ENCODE measurements at places on chromosomes 12 and 14.

DNA sequence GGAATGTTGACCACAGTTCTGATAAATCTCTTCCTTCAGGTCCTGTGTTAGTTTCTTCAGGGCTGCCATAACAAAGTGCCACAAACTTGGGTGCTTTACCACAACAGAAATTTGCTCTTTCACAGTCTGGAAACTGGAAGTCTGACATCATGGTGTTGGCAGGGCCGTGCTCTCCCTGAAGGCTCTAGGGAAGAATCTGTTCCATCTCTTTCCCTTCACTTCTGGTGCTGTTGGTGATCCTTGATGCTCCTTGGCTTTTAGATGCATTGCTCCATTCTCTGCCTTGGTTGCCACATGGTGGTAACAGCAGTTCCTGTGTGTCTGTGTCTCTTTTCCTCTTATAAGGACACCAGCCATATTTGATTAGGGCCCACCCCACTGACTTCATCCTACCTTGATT lies 32.2 kb downstream of the HMGA2 start:
- no peak for DNase-seq

DNA sequence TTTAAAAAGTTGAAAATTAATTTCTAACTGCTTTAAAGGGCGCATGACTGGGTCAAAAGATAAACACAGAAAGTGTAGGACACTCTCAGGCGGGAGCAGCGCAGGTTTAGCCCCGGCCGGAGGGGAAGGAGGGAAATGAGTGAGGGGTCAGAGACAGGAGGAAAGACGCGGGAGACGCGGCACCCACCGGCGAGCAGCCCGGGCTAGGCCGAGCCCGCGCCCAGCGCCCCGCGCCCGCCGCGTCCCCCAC lies 591 bp downstream of the GXYLT1 start:
- DNase-seq: no peak

DNA sequence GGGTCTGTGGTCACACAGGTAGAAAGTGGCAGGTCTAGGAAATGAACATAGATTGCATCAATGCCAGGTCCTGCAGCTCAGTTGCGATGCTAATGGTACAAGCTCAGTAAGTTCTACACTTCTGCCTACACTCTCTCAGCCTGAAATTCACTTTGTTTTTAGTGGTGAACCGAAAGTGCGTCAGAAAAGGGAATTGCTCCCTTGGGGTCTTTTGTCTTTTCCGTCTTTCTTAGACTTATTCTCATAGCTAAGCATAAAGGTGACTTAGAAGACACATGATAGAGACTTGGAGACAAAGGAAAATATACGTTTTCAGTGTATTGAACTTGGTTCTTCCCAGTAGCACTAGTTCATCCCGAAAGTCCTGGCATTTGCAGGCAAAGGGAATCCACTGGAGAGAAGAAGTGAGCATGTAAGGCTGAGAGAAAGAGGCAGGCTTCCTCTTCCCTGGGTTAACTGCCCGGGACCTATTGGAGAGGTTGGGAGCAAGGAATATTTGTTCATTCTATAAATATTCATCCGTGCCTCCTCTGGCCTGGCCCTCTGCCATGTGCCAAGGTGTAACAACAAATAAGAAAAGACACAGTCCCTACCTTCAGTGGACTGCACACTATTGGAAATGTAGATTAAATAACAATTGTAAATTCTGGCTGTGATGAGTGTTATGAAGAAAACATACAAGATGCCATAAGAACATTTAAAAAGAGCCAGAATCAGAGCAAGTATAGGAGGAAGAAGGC lies 785.8 kb downstream of the MED13L start:
- no peak for DNase-seq

GRCh38 chr14:68609012-68609411 lies 183.9 kb downstream of the ZFP36L1 start:
- DNase-seq: no peak

DNA sequence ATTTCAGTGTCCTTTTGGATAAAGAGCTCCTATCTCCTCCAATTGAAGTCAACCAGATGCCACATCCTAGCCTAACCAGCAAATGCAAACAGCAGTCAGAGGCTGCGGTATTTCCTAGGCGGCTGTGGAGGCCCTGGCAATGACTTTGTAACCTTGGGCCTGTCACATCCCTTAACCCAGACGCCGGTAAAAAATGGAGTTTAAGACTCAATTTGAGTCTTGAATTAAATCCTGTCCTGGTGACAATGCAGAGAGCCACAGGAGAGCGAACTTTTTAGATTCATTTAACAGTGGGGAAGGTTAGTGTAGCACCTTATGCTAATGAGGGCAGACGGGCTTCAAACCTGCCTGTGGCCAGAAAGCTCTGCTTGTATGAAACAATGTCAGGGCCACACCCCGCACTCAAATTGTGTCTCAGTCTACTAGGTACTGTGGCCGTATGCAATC lies 1.3 kb downstream of the C12orf75 start:
- no peak for DNase-seq

GRCh38 chr14:54474232-54474793 lies 14.5 kb downstream of the GMFB start:
- DNase-seq: no peak

DNA sequence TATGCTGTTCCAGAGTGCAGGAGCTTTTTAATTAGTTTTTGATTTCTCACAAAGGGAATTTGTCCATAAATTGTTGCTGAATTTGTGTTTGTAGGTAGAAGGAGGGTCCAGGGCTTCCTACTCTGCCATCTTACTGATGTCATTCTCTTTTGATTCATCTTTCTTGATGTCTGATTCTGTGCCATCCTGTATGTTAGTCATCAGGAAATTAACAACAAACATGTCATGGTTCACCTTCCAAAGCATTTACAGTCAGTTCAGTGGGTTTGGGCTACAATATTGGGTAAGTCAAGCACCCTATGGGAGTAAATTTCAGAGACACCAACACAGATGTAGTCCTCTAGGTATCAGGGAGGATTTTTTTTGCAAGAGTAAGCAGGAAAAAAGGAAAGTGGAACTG lies 135.2 kb upstream of the SLC38A2 start:
- DNase-seq: no peak

DNA sequence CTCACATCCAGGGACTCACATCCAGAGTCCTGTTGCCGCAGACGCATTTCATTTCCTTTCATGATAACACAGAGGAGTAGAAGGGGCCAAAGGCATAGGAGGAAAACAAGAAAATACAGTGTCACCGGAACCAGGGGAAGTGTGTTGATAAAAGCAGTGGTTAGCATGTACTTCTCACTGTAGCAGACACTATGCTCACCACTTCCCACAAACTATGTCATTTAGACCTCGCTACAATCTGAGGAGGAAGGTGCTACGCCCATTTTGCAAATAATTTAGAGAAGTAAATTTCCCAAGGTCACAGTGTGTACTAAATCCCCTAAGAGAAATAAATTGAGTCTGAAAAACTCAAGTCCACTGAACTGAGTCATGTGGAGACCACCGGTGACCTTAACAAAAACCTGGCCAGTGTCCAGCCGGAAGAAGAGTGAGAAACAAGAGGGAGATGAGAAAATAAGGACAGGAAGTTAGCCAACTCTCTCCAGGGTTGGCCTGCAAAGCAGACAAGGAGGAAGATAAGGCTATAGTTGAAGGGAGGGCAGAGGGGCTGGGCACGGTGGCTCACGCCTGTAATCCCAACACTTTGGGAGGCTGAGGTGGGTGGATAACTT lies 25.8 kb upstream of the TMCC3 start:
- DNase-seq: no peak

DNA sequence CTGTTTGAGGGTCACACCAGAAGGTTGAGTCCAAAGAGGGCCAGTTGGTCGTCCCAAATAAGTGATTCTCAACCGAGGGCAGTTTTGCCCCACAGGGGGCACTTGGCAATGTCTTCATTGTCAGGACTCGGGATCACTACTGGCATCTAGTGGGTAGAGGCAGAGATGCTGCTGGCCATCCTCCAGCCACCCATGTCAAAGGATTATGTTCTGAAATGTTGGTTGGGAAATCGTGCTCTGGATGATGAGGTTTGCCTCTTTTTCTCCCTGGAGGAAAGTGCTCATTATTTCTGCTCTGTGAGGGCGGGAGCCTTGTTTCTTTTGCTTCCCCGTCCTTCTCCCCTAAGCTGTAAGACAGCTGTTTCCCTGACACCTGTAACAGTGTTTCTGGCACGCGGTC lies 3.6 kb downstream of the ZNF839 start:
- DNase-seq: no peak
